Lung microvascular endothelial cell (primary cell): ENCODE measurements at places on chromosomes 1 and 21.
A peak's percentile ranks its signal among the peaks of the same experiment; 100 is the strongest.

DNA sequence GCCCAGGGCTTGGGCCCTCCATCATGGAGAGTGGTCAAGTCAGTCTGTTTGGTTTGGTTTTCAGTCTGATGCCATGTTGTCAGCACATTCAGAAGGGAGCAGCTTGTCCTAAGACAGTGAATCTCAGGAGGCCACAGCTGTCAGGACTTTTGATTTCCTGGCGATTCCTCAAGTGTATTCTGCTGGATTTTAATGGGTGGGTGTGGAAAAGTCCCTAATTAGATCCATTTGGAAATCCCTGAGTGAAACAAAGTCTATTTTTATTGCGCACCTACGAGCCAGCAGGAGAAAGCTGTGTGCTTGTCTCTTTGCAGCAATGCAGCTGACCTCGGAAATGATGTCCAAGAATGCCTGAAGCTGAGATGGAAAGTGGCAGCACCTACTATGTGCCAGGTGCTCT, 21.6 kb upstream of the FHAD1 start:
- no peak for DNase-seq

DNA sequence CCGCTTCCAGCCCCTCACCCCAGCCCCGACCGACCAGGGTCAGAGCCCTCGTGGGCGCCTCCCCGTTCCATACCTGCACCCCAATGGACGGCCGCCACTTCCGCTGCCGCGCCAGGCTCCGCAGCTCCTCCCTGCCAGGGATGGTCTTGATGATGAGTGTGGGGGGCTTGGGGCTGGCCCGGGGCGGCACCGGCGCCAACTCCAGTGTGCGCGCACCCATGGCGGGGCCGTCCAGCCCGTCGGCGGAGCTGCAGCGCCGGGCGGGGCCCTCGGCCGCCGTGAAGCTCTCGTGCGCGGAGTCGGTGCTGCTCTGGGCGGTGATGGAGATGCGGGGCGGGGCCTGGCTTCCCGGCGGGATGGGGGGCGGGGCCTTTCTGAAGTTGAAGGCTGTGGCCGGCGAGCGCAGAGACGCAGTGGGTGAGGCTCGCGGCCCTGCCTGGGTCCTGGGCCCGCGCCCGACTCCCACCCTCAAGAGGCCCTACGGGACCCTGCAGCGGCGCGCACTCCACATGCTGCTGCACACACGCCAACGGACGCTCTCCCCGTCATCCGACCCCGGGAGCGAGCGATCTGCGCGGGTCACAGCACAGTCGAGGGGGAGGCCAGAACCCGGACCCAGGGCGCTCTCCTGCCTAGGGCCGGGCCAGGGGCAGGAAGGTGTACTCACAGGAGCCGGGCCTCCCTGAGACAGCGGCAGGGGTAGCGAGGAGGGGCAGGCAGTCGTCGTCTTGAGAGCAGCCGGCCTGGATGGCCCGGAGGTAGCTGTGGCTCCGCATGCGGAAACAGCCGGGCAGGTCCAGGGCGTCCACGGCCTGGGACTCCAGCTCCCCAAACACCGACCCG, 26.1 kb upstream of the SMIM12 start:
- DNase-seq = peak; percentile 15

DNA sequence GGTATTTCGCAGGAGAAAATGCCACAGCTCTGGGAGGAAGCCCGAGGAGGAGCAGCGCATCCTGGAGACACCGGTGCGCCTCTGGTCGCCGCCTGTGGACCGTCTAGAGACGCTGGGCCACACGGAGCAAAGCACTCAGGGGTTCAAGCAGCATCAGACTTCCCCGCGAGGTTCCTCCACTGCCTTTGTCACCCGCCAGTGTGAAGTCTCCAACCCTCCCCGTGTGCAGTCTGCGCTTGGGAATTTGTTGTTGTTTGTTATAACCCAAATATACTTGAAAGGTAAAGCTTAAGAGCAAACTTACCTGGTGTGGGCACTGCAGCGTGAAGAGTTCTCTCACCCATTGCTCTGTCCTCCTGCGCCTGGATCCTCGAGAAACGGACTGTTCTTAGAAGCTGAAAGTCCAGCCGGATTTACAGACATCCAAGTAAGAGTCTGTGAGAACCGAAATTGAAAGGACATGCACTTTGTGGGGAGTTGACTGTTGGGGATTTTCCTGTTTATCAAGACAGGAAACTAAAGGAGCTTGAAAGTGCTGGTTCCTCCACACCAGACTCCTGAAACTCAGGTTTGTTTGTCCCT, at the start of gene GBP4:
Gene GBP4 (minus strand): TSS at position 452 of the 582 bp plus-strand sequence. CDS start 108 bp downstream, at position 344.
- peak; percentile 6 for DNase-seq

DNA sequence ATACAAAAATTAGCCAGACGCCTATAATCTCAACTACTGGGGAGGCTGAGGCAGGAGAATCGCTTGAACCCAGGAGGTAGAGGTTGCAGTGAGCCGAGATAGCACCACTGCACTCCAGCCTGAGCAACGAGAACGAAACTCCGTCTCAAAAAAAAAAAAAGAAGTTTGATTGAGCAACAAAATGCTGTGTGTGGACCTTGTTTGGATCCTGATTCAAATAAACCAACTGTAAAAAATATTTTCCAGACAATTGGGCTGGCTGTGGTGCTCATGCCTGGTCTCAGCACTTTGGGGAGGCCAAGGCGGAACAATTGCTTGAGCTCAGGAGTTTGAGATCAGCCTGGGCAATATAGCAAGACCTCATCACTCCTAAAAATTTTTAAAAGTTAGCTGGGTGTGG, 16.8 kb downstream of the PTAFR start:
- no peak for DNase-seq

GRCh38 chr1:64309431-64309831, 106.0 kb downstream of the UBE2U start:
- no peak for DNase-seq

- peak; percentile 78 for DNase-seq
Measured at GRCh38 chr1:113109908-113110554, 37.0 kb downstream of the LRIG2 start.

DNA sequence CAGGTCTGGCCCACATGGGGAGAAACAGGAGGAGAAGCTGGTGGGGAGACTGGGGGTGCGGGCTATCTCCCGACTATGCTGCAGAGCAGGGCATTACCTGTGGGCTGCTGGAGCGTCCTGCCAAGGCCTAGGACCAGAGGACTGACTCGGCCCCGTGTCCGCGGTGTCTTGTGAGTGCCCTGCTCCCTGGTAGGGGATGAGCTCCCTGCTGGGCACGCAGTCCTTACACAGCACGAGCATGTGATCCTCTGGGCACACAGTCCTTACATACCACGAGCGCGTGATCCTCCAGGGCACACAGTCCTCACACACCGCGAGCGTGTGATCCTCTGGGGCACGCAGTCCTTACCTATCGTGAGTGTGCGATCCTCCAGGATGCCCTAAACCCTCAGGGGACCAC, 31.8 kb upstream of the CSF3R start:
- DNase-seq = no peak

DNA sequence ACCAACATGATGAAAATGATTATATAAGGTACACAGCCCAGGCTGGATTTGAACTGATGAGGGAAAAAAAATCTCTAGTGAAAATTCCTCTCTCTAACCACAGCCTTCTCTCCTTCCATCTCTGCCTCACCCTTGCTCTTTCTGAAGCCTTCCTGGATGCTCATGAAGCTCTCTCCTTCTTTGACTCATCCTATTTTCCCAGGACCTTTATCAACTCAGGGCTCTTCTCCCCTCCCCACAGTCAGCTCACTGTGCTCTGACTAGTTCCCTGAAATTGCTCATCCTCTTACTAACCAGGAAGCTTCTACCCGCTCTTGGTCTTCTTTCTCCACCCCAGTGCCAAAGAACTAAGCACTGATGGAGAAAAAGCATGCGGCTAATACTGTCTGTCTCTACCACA, 46.4 kb upstream of the ERG start:
- DNase-seq = no peak

DNA sequence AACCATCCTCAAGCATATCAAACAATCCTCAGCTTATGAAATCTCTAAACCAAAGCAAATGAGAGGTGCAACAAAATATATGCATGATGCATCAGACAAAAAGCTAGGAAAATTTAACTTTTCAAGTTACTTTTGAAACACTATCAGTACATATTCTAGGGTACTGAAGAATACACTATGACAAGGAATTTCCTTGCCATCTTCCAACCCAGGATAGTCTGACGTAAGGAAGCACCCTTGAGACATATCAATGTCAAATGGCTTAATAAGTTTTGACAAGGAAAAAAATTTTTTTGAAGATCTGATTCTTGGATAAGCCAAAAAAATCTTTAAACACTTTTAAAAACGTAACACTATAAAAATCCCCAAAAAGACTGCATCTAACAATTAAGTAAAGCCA, 64.9 kb downstream of the KIFAP3 start:
- no peak for DNase-seq

DNA sequence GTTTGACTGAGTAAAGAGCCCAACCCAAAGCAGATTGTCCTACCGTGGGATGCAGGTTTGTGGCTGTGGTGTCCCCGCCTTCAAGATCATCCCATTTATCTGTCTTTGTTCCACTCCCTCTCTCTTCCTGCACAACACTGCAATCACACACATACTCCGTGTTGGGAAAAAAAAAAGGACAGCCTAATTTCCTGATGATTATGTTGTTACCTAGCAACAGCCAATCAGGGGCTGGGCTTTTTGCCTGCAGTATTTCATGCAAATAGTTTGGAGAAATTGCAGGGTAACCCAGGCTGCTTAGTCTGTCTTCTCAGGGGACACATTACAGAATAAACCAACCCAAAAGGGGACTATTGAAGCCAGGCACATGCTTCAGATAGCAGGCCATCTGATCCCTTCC, 38.3 kb downstream of the PHC2 start:
- peak; percentile 46 for DNase-seq

DNA sequence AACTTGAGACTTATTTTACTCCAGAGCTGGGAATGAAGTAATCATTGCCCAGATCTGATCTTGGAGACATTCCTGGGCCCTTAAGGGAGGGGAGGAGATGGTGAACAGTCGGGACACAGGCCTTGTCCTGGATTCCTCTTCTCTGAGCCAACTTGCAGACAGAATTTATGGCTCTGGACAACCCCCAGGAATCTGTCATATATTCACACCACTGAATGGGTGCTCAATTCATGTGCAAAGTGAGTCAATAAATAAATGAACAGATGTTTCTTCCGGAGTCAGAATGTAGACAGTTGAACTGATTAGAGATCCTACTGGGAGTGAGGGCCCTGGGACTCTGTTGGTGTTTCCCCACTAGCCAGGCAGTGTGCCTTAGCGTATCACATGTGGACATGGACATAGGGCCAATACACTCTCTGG, 2.6 kb downstream of the TUFT1 start:
- DNase-seq = peak; percentile 60

DNA sequence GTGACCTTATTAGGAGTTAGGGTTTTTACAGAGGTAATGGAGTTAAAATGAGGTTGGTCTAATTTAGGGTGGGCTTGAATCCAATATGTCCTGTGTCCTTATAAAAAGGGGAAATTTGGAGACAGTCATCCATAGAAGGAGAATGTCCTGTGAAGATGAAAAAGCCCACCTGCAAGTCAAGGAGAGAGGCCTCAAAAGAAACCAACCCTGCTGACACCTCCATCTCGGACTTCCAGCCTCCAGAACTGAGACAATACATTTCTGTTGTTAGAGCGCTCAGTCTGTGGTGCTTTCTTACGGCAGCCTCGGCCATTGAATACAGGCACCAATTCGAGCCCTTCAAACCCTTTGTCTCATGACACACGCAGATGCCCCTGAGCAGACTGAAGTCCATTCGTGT, 43.8 kb downstream of the ACTA1 start:
- DNase-seq = no peak

GRCh38 chr1:198330982-198331615, 174.3 kb downstream of the NEK7 start:
- DNase-seq = no peak

- no peak for DNase-seq
Measured at GRCh38 chr1:27161594-27161993, 6.7 kb upstream of the SLC9A1 start.

GRCh38 chr1:78678324-78678723, 28.7 kb downstream of the IFI44 start:
- no peak for DNase-seq

DNA sequence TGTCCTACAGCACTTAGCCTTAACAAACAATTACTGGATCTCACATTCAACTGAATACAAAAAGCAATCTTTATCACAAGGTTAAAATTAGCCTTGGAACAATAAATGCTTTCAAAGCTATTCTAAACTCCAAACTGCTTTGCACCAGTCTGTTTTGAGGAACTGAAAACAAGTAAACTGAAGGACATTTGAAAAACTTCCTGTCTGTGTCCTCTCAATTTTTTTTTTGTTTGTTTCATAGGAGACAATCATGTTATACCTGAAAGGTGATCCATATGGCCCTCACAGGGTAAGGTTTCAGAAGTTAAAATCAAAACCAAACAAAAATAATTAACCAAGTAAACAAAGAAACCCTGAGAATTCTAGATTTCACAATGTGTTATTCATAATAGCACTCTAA, 459.1 kb downstream of the DPYD start:
- DNase-seq = no peak

GRCh38 chr1:44418022-44418673, 13.1 kb downstream of the RNF220 start:
- DNase-seq = no peak

DNA sequence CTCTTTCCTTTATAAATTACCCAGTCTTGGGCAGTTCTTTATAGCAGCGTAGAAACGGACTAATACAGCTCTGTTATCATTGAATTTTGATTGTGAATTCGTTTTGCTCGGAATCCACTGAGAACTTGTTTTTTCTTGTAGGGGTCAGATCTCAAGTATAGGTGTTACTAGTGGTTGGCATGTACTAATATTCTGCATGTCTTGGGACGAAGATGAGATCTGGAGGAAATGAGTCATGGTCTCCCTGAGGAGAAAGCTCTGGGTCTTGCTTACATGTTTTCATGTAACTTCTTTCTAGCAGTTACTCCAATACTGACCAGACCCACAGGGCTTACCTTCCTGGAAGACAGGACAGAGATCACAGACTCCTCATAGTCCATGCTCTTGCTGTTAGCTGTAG, 30.3 kb downstream of the ZSCAN20 start:
- DNase-seq = peak; percentile 13

- DNase-seq = no peak
Measured at GRCh38 chr21:14271053-14271452, 55.1 kb downstream of the RBM11 start.

GRCh38 chr1:51534447-51534846, 15.4 kb upstream of the EPS15 start:
- DNase-seq = no peak

DNA sequence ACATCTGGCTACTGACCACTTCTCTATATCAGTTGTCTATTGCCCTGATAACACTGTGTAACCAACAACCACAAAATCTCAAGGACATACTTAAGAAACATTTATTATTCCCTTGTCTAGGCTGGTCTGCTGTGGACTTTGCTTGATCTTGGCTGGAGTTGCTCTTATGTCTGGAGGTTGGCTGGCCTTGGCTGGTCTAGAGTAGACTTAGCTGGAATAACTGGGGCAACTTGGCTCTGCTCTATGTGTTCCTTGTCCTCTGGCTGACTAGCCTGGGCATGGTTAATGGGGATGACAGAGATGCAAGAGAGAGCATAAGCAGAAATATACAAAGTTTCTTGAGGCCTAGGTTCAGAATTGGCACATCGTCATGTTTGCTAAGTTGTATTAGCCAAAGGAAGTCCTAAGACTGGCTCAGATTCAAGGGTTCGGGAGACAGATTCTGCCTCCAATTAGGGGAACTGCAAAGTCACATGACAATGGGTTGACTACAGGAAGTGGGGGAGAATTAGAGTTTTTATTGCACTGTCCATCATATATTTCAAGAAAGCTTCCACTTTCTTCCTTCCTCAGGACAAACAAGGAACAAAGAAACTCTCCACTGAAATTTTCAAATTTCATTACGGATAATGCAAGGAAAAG, 61.4 kb upstream of the HMCN1 start:
- DNase-seq = no peak

- DNase-seq = no peak
Measured at GRCh38 chr21:33391656-33392055, 11.6 kb upstream of the IFNGR2 start.
